ENCODE measurements at places on chromosomes 16 and 17.
A peak's percentile ranks its signal among the peaks of the same experiment; 100 is the strongest.

- DNase-seq, result no peak
These were observed 270.1 kb downstream of the PHKB start for GRCh38 chr16:47731252-47731651.

DNA sequence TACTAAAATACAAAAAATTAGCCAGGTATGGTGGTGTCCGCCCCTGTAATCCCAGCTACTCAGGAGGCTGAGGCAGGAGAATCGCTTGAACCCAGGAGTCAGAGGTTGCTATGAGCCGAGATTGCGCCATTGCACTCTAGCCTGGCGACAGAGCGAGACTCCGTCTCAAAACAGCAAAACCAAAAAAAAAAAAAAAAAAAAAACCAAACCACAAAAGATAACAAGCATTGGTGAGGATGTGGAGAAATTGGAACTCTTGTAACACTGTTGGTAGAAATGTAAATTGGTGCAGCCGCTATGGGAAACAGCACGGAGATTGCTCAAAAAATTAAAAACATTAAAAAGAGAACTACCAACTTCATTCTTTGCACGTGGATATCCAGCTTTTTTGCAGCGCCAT is 119.4 kb downstream of the OR1D5 start:
- no peak for DNase-seq

- DNase-seq, result no peak
These were observed 5.9 kb downstream of the CHST5 start for GRCh38 chr16:75529959-75530358.

DNA sequence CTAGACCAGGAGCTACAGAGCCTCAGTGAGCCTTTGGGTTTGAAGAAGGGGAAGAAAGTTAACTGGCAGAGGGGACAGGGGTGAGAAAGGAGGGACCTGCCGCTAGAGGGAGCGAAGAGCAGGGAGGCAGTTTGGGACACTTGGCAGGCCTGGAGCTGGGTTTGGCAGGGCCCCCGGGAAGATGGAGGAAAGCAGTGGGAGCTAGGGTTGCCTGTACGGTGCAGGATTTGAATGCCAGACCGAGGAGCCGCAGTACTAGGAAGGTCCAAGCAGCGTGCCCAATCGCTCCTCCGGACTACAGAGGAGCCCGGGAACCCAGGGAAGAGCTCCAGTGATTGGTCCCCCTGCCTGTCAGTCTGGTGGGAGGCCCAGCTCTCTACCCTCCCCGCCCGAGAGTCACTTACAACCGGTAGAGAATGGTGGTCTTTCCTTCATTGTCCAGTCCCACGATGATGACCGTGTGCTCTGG is 1.3 kb downstream of the ARL5C start:
- peak; percentile 36 for DNase-seq

DNA sequence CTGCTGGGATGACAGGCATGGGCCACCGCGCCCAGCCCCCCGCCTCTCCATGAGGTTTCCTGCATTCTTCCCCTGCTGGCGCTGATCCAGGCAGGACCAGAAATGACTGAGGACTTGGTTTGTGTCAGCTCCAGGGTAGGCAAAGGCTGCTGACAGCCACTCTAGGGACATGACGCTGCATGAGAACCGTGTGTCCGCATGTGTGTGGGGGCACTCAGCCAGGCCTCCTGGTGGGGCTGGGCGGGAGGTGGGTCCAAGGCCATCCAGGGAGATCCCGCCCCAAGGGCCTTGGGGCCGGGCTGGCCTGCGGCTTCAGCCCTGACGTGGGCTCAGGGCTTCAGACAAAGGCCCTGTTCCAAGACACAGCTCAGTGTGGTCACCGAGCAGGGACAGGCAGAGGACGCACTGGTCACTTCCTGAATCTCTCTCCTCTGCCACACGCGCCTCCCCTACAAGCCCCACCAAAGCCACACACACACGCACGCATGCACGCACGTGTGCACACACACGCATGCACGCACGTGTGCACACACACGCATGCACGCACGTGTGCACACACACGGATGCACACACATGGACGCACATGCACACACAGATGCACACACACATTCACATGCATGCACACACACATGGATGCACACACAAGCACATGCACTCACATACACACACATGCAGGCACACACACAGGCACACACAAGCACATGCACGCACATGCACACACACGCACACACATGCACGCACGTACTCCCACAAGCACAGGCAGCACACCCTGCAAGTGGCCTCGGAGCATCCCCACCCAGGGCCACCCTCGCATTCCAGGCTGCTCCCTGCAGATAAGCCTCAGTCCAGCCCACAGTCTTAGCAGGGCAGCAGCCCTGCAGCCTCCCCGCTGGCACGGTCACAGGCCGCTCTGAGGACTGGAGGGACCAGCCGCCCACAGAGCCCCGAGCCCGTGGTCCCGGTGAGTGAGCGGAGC is 5.3 kb upstream of the TMEM204 start:
- no peak for DNase-seq

GRCh38 chr17:74698069-74698468 is 14.7 kb downstream of the CD300LF start:
- no peak for DNase-seq

Measured in stimulated activated CD8-positive, alpha-beta memory T cell treated with anti-CD3 and anti-CD28 coated beads, Interleukin-4, amount 100 ng/mL, for 1 hour (primary cell).